ENCODE measurements at places on chromosomes 5 and 9. TPM values are rescaled to one million over a fixed set of nuclear protein-coding genes. Genes with fewer than 3 reads are reported as not detected.

Gene ADAMTS16
- 1.5 TPM for total RNA-seq

Gene LCN6
- not detected for total RNA-seq

Gene IL13
- not detected for total RNA-seq

Gene TMC1
- total RNA-seq = 0.25 TPM

Gene GOLGA2
- 42.5 TPM for total RNA-seq

Gene CARD9
- under 0.01 TPM for total RNA-seq

Gene CDC25C
- 0.98 TPM for total RNA-seq

Gene DELE1
- total RNA-seq = 34.4 TPM

Gene SPATA31A3
- total RNA-seq = not detected

Gene SIMC1
- total RNA-seq = 12.5 TPM

Gene SLC27A6
- total RNA-seq = 0.74 TPM

Gene TRIM36
- 79.2 TPM for total RNA-seq

Gene CER1
- not detected for total RNA-seq

Gene MOB3B
- 7.6 TPM for total RNA-seq

Gene WDR36
- 30.2 TPM for total RNA-seq

Gene NTNG2
- total RNA-seq = 4.9 TPM

Gene SCGB3A1
- total RNA-seq = not detected
